WTC11 (cell line): ENCODE measurements at places on chromosomes 3 and 15. TPM values are rescaled to one million over a fixed set of nuclear protein-coding genes. Genes with fewer than 3 reads are reported as not detected.

- H3K4me1 ChIP-seq: no peaks in the 10 kb centered on the region
- no peak for DNase-seq
- no peaks in the 10 kb centered on the region for H3K36me3 ChIP-seq
- no peak overlapping the region for H3K27ac ChIP-seq
- H3K4me3 ChIP-seq: no peak overlapping the region
- no peaks in the 10 kb centered on the region for H3K27me3 ChIP-seq
These were observed 329.7 kb downstream of the SI start for GRCh38 chr3:164748626-164749025.

The BCHE gene
- total RNA-seq: 1.7 to 2.3 TPM (median 2.2 TPM) in 3 replicates

DNA sequence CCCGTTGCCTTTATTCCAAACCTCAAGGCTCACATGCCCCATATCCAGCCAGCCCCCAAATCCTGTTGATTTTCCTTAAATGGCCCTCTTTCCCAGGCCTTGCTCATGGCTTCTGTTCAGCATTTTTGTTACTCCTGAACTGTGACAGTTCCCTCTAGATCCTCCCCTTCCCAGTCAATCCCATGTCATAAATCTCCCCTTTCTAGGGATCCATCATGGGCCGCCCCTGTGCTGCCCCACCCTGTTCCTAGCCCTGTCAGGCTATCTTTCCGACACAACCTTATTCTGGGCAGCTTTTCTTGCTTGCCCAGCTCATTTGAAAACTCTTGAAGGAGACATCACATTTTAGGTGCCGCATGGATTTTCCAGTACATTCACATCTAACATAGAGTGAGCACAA, 84.8 kb downstream of the TLE3 start:
- peak overlapping the region; percentile 34; the same call in 1 of the 2 replicates for H3K27ac ChIP-seq
- H3K36me3 ChIP-seq: no peaks in the 10 kb centered on the region
- no peak overlapping the region for H3K4me3 ChIP-seq
- DNase-seq: no peak
- peaks cover 38% of the 10 kb centered on the region for H3K4me1 ChIP-seq

GRCh38 chr15:24718289-24719082, 42.9 kb downstream of the NPAP1 start:
- DNase-seq: no peak
- no peaks in the 10 kb centered on the region for H3K4me1 ChIP-seq
- H3K27ac ChIP-seq: no peak overlapping the region
- no peaks in the 10 kb centered on the region for H3K27me3 ChIP-seq
- H3K36me3 ChIP-seq: peaks cover 35% of the 10 kb centered on the region

DNA sequence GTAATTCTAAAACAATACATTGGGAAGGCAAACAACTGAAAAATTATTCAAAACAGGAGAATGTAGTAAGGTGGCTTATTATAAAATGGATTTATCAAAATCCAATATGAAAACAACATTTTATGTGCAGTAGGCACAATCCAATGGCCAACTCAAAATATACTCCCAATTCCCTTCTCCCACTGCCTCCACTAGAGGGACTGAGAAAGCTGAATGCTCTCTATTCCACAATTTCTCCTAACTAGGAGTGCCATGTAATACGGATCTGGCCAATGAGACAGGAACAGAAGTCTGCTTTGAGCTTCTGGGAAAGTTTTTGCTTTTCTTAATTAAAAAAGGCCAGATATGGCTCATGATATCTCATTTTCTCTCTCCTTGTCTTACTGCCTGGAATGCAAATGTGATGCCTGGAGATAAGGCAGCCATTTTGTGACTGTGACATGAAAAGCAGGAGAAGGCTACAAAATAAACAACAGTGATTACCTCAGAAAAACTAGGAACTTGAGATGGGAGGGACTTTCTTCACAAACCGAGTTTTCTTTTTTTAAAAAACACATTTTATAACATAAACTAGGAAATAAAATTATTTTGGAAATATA, 18.8 kb upstream of the VGLL4 start:
- no peak overlapping the region for H3K27ac ChIP-seq
- H3K36me3 ChIP-seq: no peaks in the 10 kb centered on the region
- H3K27me3 ChIP-seq: no peaks in the 10 kb centered on the region
- no peak for DNase-seq
- H3K4me3 ChIP-seq: no peak overlapping the region

The PLA2G4D gene
- total RNA-seq: 0.07 to 0.24 TPM (median 0.09 TPM) in 3 replicates

DNA sequence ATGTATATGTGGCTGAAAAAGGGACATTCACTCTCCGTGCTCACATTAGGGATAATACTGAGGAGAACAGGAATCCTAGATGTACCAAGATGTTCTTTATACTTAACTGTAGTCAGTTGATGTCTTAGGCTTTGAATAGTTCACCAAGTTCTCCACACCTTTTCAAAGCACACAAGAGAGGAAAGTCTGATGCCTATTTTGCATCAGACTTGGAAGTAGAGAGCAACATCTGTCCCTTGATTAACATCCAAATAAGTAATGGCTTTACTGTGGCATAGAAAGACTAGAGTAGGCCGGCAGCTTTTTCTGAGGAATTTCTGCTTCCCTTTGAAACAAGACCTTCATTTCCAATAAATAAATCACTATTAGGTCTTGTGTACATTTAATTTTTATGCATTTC, 34.0 kb downstream of the PIGB start:
- no peaks in the 10 kb centered on the region for H3K27me3 ChIP-seq
- peak overlapping the region; percentile 65; the same call in 1 of the 2 replicates for H3K27ac ChIP-seq
- H3K4me3 ChIP-seq: no peak overlapping the region
- peaks cover 39% of the 10 kb centered on the region for H3K4me1 ChIP-seq
- no peaks in the 10 kb centered on the region for H3K36me3 ChIP-seq

The UROC1 gene
- 0.09 TPM in 1 of 3 replicates, not detected in the others for total RNA-seq

- H3K4me1 ChIP-seq: no peaks in the 10 kb centered on the region
- H3K27ac ChIP-seq: no peak overlapping the region
- no peaks in the 10 kb centered on the region for H3K27me3 ChIP-seq
- DNase-seq: no peak
These were observed 643.8 kb downstream of the SQOR start for GRCh38 chr15:46278486-46279090.

GRCh38 chr3:14758297-14758696, 60.5 kb upstream of the FGD5 start:
- H3K27me3 ChIP-seq: no peaks in the 10 kb centered on the region; the same call in 1 of the 2 replicates
- no peaks in the 10 kb centered on the region for H3K36me3 ChIP-seq
- no peak overlapping the region for H3K27ac ChIP-seq

DNA sequence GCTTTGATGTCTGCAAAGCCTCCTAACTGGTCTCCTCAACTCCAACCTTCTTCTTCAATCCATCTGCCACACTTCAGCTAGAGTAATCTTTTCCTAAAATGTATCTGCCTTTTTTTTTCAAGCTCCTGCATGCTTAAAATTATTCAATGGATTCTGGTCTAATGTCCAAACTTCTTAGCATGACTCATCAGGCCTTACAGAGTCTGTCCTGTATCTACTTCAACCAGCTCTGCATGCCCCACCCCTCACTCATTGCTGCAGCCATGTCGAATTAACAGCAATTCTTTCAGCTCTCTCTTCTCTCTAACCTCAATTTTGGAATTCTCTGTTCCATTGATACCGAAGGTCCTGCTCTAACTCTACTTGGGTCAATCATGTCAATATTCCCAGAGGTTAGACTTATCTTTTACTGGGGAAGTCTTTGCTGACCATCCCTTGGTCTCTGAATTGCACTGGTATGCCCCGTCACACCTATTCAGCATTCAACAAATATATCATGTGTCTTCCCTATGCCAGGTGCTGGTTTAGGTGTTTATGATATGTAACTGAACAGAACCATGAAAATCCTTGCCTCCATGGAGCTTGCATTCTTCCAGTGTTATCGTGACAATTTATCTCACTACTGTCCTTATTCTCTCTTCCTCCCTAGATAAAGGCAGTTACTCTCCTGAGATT, 88.5 kb upstream of the NANOGP8 start:
- peaks cover 16% of the 10 kb centered on the region for H3K4me1 ChIP-seq
- H3K27me3 ChIP-seq: no peaks in the 10 kb centered on the region
- H3K4me3 ChIP-seq: no peak overlapping the region
- DNase-seq: no peak
- H3K27ac ChIP-seq: 0 out of 2 replicates have a peak overlapping the region, but pooled peaks have one; percentile 16

- DNase-seq: no peak
- H3K27ac ChIP-seq: no peak overlapping the region
- no peak overlapping the region for H3K4me3 ChIP-seq
- H3K4me1 ChIP-seq: peaks cover 12% of the 10 kb centered on the region
- H3K27me3 ChIP-seq: peaks cover 12% of the 10 kb centered on the region
These were observed 17.3 kb upstream of the LRIG1 start for GRCh38 chr3:66518126-66518525.
